Stimulated activated CD8-positive, alpha-beta memory T cell treated with anti-CD3 and anti-CD28 coated beads, Interleukin-7, amount 100 ng/mL, for 4 hours (primary cell): ENCODE measurements at places on chromosomes 5 and 9.

DNA sequence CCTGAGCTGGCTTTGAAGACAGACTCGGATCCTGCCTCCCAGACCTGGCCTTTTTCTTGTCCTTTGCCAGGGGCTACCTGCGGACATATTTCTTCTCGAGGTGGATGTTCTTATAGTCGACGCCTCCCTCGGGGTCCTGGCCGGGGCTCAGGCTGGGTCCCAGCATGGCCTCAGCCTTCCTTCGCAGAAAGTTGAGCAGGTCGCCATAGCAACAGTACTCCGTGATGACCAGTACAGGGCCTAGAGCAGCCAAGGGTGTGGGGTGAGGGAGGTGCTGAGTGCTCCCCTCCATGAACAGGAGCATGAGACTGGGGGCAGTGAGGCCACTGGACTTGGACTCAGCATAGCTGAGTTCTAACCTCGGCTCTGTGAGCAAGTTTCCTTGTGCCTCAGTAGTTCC lies 26.7 kb downstream of the CSF1R start:
- DNase-seq = no peak

- DNase-seq = no peak
Measured at GRCh38 chr5:38536968-38537367, 19.5 kb downstream of the LIFR start.

- DNase-seq = no peak
Measured at GRCh38 chr5:157778121-157778805, 34.8 kb downstream of the LSM11 start.

- peak; percentile 33 for DNase-seq
Measured at GRCh38 chr9:124291801-124292396, 34.1 kb downstream of the NEK6 start.

DNA sequence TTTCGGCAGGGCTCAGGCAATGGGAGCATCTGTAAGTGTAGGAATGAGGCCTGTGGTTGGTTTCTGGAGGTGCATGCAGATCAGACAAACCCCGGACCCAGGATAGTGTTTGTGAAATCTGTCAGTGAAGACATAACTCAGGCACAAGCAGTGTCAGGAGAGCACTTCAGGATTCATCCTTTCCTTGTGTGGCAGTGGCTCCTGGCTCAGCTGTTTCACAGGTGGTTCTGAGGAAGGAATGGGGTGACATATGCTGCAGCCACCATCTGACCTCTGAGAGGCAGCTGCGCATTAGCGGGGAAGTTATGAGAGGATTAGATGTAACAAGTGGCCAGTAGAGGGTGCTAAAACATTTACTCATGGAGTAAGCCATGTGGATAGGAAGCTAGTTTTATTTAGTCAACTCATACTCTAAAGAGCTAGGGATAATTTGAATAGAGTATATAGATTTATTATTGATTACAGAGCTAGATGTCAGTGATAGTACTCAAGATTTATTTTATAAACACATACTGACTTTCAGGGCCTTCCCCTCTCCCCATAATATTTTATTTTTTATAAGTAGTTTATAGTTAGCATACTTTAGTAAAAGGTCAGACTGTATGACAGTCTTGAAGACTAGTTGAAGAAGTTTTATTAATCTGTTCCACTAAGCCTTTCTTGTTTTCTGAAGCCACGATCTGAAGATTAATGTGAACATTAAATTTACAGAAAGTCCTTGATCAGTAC lies 28.4 kb downstream of the NNT start:
- DNase-seq = no peak

DNA sequence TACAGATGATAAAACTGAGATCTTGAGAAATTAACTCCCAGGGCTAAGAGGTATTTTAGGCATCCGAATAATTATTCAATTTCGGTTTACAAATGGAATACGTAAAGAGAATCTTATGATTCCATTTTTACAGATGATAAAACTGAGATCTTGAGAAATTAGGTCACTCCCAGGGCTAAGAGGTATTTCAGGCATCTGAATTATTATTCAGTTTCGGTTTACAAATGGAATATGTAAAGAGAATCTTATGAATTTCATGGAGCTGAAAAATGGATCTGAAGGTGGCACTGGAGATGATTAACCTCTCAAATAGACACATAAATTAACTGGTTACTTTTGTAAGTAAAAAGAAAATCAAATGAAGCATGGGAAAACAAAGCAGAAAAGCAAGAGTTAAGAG lies 44.2 kb downstream of the FGF1 start:
- no peak for DNase-seq

- no peak for DNase-seq
Measured at GRCh38 chr9:105554042-105554441, 3.9 kb upstream of the FKTN start.

DNA sequence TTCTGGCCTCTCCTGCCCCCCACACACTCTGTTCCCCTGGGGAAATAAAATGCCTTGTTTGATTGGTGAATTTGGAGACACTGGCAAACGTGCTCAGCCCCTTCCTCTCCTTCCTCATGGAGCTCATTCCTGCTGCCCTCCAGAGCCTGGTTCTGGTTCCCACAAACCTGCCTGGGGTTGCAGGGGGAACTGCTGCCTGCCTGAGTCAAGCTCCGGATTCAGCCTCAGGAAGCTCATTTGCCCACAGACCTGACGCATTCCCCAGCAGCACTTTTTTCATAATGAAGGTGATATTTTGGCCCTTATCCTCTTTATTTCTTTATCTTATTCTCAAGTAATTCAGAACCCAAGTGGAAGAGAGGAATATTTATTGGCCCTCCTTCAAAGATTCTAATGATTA lies 140.5 kb downstream of the TTLL11 start:
- no peak for DNase-seq

GRCh38 chr5:14110196-14110595 lies 32.9 kb upstream of the TRIO start:
- DNase-seq = no peak

DNA sequence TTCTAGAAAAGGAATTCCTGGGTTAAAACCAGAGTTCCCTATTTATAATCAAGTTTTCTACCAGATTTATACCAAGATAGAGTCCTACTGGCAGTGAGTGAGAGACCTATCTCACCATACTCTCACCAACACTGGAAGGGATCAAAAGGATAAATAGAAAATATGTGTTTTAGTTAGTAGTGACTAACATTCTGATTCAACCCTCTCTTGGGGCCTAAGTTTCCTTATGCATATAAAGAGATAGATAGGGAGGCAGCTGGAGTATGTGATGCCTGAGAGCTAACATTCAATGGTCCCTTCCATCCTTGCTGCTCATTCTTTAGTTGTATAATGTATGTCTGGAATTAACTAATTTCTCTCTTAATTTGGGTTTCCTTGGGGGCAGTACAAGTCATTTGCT lies 32.0 kb downstream of the CKMT2 start:
- DNase-seq = no peak

DNA sequence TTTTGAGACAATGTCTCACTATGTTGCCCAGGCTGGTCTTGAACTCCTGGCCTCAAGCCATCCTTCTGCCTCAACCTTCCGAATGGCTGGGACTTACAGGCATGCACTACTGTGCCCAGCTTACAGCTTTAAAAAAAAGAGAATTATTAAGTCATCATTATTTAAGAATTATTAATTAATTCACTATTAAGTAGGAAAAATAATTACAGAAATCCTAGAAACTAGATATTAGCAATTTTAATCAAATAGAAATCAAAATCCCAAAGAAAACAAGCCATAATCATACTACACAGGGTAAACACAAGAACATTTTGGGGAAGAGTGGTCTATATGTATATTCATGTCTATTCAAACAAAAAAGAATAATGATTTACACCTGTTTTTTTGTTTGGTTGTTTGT lies 19.6 kb upstream of the MTMR12 start:
- DNase-seq = no peak

GRCh38 chr5:102591650-102592049 lies 92.8 kb upstream of the SLCO6A1 start:
- DNase-seq = no peak

GRCh38 chr5:1320436-1321344 lies 24.2 kb downstream of the CLPTM1L start:
- DNase-seq = no peak

DNA sequence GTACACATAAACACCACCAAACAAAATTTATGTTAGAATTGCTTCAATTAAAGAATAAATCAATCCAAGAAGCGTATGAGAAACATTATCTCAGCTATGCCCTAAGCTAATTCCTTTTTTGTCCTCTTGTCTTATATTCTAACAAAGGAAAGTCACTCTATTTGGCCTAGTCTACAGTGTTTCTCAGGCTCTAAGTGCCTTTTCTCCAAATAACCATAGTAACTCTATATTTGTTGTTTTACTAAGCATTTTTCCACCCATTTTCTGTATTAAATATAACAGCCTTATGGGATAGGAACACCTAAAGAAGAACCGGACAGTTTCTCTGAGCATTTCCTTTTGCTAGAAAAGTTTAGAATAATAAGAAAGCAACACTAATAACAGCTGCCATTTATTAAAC lies 120.1 kb upstream of the MTAP start:
- DNase-seq = no peak

DNA sequence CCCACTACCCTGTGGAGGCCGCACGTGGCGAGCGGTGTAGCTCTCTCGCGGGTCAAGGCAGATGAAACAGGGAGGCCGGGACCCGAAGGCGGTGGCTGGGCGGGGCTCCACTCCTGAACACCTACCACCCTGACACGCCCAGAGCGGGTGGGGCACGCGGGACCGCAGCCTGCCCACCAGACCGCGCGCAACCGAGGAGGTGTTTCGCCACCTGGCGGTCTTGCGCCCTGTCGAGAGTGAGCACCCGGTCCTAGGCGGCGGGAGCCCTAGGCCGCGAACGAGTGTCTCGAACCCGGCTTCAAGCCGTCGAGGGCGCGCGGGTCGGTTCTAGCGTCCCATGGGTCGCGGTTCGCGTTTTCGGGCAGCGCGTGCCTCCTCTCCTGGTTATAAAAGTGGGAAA lies 2.2 kb upstream of the EXOSC3 start:
- DNase-seq = no peak

GRCh38 chr9:104575456-104575855 lies 6.5 kb downstream of the OR13C8 start:
- DNase-seq = no peak

DNA sequence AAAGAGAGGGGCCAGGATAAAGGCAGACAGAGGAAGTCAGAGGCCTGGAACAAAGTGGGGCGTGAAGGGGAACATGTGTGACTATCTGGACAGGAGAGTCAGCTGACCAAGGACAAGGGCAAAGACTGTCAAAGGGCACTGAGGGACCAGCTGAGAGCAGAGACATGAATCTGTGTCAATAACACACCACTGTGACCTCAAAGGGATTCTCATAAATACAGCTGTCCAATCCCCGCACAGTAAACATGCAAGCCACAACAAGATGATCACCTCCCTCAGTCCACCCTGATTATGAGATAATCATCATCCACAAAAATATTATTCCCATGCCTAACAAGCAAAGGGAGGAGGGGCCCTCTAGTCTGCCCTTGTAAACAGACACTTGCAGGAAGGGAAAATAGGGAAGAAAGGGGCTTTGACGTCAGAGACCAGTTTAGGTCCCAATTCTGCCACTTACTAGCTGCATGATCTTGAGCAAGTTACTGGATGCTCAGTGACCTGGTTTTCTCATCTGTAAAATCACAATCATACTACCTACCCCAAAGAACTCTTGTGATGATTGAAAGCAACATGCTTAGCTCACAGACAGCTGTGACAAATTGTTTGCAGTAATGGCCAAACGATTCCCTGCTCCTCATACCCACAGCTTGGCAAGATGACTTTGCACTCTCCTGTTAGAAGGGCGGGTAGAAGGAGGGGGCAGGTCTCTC lies 41.8 kb downstream of the RAPGEF1 start:
- DNase-seq = no peak

DNA sequence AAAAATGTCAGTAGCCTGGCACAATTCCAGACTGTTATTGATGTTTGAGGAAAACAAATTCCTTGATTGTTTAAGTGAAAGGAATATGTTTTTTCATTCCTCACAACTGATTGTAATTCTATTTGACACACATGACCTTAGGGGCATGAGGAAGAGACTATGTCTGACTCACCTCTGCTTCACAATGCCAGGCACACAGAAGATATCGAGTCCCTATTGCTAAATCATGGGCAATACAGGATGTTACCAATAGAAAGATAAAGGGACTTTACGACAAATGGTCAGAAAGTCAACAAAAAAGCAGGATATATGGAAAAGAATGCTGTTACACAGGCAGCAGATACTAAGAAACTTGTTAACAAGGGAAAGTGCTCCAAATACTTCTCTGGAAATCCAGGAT lies 1903.5 kb downstream of the EFNA5 start:
- DNase-seq = no peak

GRCh38 chr5:28862860-28863196 lies 1824.4 kb upstream of the CDH9 start:
- DNase-seq = no peak

DNA sequence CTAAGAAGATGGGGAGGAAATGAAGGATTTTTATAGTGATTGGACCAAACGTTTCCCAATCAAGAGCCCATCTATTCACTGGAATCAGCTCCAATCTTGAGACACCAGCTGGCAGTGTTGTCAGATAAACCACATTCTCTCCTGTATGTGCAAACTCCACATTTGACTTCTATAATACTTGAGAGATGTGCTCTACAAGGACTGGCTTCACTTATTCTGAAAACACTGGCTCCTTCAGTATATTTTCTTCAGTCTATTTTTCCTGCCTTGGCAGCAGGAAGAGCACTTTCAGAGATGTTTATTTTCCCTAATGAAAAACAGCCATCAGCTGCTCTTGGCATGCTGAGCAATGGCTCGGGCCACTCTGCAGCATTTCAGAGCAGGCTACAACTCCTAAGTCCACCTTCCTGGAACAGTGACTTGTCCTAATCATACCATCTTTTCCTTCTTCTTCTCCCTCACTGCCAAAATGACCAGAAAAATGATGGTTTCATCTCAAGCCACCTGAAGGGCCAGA lies 96.9 kb upstream of the FSTL4 start:
- no peak for DNase-seq

- no peak for DNase-seq
Measured at GRCh38 chr5:4019009-4019769, 423.6 kb downstream of the IRX1 start.

- DNase-seq = no peak
Measured at GRCh38 chr9:128159522-128159783, 612 bp upstream of the BBLN start.

DNA sequence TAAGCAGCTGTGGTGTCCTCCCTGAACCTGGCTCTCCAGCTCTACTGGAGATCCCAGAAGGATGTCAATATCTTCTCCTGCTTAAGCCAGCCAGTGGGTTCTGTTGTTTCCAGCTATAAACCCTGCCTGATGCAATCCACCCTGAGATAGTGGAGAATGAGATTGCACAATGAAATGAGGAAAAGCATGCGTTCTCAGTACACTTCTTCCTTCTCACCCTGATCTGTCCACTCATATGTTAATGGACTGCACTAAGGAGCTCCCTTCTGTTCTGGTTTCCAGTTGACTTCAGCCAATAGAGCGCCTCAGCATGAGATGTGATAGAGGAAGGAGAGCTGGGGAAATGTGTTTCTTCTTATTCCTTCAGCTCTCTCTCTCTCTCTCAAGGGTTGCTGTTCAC lies 40.0 kb upstream of the CDH6 start:
- no peak for DNase-seq

- no peak for DNase-seq
Measured at GRCh38 chr9:69223605-69224004, 49.5 kb downstream of the TJP2 start.
